ENCODE measurements at places on chromosomes 3 and 15. TPM values are rescaled to one million over a fixed set of nuclear protein-coding genes. Genes with fewer than 3 reads are reported as not detected.

GRCh38 chr15:89335298-89336041, 846 bp upstream of the POLG start:
- H3K4me3 ChIP-seq: peak overlapping the region; percentile 85
- H3K4me1 ChIP-seq: peaks cover 42% of the 10 kb centered on the region
- peak; percentile 61 for DNase-seq
- H3K27me3 ChIP-seq: peaks cover 4% of the 10 kb centered on the region
- H3K27ac ChIP-seq: peak overlapping the region; percentile 93

- H3K27ac ChIP-seq: no peak overlapping the region
- H3K4me1 ChIP-seq: no peaks in the 10 kb centered on the region
- H3K4me3 ChIP-seq: no peak overlapping the region
- no peak for DNase-seq
Observed at GRCh38 chr3:63384382-63384781, 106.3 kb downstream of the SYNPR start.

- H3K4me1 ChIP-seq: peaks cover 15% of the 10 kb centered on the region
- H3K4me3 ChIP-seq: no peak overlapping the region
- H3K27ac ChIP-seq: no peak overlapping the region
- peaks cover 2% of the 10 kb centered on the region for H3K27me3 ChIP-seq
Observed at GRCh38 chr3:107910713-107911259, 180.0 kb downstream of the CD47 start.

The CHST13 gene
- total RNA-seq: not detected

The FOXB1 gene
- 1.5 TPM for total RNA-seq

GRCh38 chr3:18575573-18575972, 150.4 kb upstream of the SATB1 start:
- no peaks in the 10 kb centered on the region for H3K36me3 ChIP-seq
- peaks cover 15% of the 10 kb centered on the region for H3K4me1 ChIP-seq
- no peak for DNase-seq
- H3K4me3 ChIP-seq: no peak overlapping the region
- H3K27ac ChIP-seq: no peak overlapping the region
- no peaks in the 10 kb centered on the region for H3K27me3 ChIP-seq

GRCh38 chr3:8485141-8485870, 16.3 kb upstream of the LMCD1 start:
- H3K27ac ChIP-seq: no peak overlapping the region
- H3K4me3 ChIP-seq: no peak overlapping the region
- H3K4me1 ChIP-seq: no peaks in the 10 kb centered on the region
- no peak for DNase-seq
- no peaks in the 10 kb centered on the region for H3K27me3 ChIP-seq

The SUSD5 gene
- not detected for total RNA-seq

The SAMD7 gene
- total RNA-seq: not detected

The ZNF860 gene
- 0.19 TPM for total RNA-seq

The PRR20G gene
- total RNA-seq: not detected

The ADAMTS17 gene
- total RNA-seq: 1.2 TPM

The SLC6A20 gene
- total RNA-seq: not detected

DNA sequence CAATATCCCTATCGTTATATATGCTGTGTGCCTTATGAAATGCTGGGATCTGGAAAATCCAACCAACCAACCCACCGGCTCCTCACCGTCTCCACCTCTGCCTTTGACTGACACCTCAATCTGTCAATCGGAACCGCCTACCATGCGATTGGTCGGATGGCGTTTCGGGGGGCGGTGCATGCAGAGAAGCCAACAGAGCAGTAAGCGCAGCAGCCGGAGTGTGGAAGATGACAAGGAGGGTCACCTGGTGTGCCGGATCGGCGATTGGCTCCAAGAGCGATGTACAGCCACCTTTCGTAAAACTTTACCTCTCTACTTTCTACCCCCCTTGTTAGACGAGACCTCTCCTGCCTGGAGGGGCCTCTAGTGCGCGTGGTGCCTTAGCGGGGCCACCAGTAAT, 6.3 kb downstream of the CLK3 start:
- H3K27ac ChIP-seq: no peak overlapping the region
- peaks cover 57% of the 10 kb centered on the region for H3K36me3 ChIP-seq
- no peaks in the 10 kb centered on the region for H3K27me3 ChIP-seq
- no peak for DNase-seq
- peak overlapping the region; percentile 12 for H3K4me3 ChIP-seq
- H3K4me1 ChIP-seq: peaks cover 39% of the 10 kb centered on the region

GRCh38 chr3:176954517-176954916, 242.8 kb downstream of the TBL1XR1 start:
- no peak overlapping the region for H3K27ac ChIP-seq
- H3K4me1 ChIP-seq: no peaks in the 10 kb centered on the region
- no peaks in the 10 kb centered on the region for H3K27me3 ChIP-seq
- no peaks in the 10 kb centered on the region for H3K36me3 ChIP-seq

GRCh38 chr3:72041511-72041910, 256.6 kb upstream of the PROK2 start:
- DNase-seq: no peak
- no peak overlapping the region for H3K4me3 ChIP-seq
- H3K4me1 ChIP-seq: no peaks in the 10 kb centered on the region
- no peaks in the 10 kb centered on the region for H3K36me3 ChIP-seq

DNA sequence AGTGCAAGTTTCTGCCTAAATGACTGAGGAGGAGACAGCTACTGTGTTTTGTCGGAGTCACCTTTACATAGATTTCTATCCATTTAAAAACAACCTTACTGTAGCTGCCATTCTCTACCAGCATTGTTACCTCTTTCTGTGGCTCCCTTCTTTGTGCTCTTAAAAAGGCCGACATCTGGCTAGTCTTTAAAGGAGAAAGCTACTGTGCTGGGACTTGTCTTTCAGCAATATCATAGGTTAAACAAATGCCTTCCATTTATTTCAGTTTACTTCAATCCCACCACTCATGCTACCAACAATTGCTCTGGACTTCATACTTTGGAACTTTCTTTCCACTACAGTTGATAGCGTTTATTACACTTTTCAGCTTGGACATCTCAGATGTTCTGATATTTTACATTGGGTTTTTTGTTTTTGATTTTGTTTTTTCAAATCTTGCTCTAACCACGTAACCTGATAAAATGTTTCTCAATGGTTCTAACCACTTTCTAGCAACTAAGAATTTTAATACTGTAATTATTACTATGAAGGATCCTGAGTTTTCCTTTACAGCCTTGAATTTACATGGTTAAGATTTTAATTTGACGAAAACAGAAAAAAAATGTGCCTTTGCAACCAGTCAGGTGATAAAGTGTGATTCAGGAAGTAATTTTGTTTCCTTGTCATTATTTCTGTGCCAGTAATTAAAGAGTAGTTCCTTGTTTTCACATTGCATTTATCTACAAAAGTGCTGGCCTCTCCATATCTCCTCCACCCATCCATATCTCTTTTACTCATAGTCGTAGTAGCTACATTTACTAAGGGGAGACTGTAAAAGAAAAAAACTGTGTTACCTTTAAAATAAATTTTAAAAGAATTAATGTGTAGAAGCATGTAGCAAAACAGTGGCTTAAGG, 1.3 kb upstream of the CBLB start:
- H3K4me3 ChIP-seq: peak overlapping the region; percentile 94
- no peak for DNase-seq
- H3K36me3 ChIP-seq: peaks cover 28% of the 10 kb centered on the region
- peak overlapping the region; percentile 94 for H3K27ac ChIP-seq

DNA sequence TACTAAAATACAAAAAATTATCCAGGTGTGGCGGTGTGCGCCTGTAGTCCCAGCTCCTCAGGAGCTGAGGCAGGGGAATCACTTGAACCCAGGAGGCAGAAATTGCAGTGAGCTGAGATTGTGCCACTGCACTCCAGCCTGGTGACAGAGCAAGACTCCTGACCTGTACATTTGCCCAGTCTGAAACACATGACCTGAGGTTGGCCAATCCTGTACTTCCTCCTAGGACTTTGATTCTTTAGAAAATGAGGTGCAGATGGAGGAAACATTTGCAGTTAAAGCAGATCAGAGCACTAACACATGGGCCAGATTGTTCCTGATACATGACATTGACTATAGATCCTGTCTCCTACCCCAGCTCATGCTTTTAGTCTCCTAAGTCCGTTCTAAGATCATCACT, 28.9 kb upstream of the LPP start:
- no peak for DNase-seq
- no peak overlapping the region for H3K4me3 ChIP-seq
- peaks cover 20% of the 10 kb centered on the region for H3K4me1 ChIP-seq
- no peaks in the 10 kb centered on the region for H3K36me3 ChIP-seq
- no peak overlapping the region for H3K27ac ChIP-seq

DNA sequence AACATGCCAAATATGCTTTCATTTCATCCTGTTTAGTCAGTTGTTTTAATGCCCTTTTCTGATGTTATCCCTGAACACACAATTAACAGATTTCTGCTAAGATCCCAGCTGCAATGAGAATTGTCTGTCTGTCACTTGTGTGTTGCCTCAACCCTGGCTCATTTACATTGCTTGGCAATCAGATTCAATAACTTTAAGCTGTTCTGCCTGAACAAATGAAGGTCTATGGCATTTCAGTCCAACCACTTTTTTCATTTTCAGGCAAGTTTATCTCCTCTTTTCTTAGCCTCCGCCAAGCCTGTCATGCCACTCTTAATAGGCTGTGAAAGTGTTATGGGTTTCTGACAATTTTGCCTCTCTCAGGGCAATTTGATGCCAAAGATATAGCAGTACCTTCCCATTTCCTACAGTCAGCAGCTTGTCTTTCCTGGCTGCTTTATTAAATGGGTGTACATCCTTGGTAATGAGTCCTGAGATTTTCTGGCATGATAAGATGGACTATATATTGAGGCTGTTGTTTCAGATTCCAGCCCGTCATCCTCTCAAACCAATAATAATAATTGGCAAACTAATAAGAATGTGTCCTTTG, 68.7 kb upstream of the ADAMTS9 start:
- H3K36me3 ChIP-seq: no peaks in the 10 kb centered on the region
- H3K4me1 ChIP-seq: no peaks in the 10 kb centered on the region

GRCh38 chr3:27095553-27096222, 273.5 kb downstream of the NEK10 start:
- DNase-seq: no peak
- H3K4me3 ChIP-seq: no peak overlapping the region
- no peaks in the 10 kb centered on the region for H3K27me3 ChIP-seq
- H3K4me1 ChIP-seq: no peaks in the 10 kb centered on the region
- H3K36me3 ChIP-seq: no peaks in the 10 kb centered on the region

DNA sequence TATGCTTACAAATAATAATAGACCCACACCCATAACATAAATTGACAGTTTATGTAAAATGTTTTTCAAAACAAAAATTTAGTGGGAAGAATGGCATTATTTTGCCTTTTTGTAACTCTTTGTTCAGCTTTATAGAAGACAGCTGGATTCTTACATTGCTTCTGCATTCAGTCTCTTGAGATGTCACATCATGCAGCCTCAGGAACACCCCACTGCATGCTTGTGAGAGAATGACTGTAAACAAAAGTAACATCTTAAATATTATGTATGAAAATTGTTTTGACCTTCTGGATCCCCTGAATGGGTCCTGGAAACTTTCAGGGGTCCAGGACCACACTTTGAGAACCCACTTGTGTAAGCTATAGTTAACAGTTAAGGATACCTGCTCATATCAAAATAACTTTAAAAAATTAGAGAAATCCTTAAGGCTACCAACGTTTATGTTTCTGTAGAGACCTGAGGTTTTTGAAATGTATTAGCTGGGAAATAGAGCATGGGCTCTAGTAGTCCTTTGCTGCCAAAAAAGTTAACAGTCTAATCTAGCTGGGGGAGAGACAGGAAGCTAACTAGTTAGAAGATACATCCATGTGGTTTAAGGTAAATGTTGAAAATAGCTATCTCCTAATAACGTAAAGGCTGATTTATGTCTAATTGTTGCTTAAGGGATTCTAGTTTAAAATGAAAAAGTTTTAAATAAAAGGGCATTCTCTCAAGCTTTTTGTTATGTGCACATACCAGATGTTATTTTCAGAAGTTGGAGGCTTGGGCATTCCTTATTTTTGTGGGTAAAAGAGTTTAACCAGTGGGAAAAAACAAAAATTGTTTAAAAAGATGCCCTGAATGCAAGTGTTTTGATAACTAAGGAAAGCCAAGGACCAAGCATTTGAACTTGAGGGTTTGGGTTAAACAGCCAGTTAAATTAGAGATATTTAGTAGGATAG, 3.8 kb downstream of the USP3 start:
- H3K4me1 ChIP-seq: peaks cover 76% of the 10 kb centered on the region
- H3K36me3 ChIP-seq: peaks cover 4% of the 10 kb centered on the region
- H3K27me3 ChIP-seq: no peaks in the 10 kb centered on the region
- no peak for DNase-seq
- peak overlapping the region; percentile 91 for H3K27ac ChIP-seq

- DNase-seq: no peak
- H3K4me3 ChIP-seq: no peak overlapping the region
- H3K27ac ChIP-seq: no peak overlapping the region
- no peaks in the 10 kb centered on the region for H3K4me1 ChIP-seq
Observed at GRCh38 chr3:117434661-117435412, 725.3 kb downstream of the TUSC7 start.

- H3K36me3 ChIP-seq: no peaks in the 10 kb centered on the region
- no peak overlapping the region for H3K4me3 ChIP-seq
Observed at GRCh38 chr3:14771593-14772497, 46.9 kb upstream of the FGD5 start.

GRCh38 chr3:57948781-57949242, 59.4 kb upstream of the FLNB start:
- DNase-seq: no peak
- H3K27me3 ChIP-seq: peaks cover 2% of the 10 kb centered on the region
- no peak overlapping the region for H3K4me3 ChIP-seq
- no peak overlapping the region for H3K27ac ChIP-seq
- H3K4me1 ChIP-seq: no peaks in the 10 kb centered on the region

DNA sequence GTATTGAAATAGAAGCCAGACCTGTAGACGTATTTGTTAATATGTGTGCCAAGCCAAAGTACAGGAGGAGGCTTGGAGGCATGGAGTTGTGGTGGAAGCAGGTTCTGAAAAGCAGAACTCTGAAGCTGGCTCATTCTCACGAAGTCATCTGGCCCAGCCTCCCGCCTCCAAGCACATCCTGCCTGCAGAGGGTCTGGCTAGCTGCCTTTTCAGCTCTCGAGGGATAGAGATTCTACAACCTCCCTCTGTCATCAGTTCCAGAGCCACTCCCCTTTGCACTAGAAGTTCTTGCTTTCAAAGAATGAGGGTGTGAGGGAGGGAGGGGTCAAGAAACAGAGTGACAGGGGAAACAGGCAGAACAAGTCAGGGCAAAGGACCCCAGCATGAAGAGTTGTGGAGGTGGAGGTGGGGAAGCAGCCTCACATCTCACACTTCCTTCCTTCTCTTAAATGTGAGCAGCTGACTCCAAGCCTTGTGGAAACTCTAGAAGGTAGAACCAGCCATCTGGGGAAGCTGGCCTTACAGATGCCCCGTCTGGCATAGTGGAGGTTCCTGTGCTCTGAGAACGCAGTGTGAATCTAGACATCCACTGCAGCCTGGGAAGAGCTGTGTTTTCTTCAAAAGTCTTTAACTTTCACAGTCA, 95.3 kb downstream of the SLC49A4 start:
- no peak overlapping the region for H3K4me3 ChIP-seq
- H3K27ac ChIP-seq: no peak overlapping the region
- H3K4me1 ChIP-seq: peaks cover 13% of the 10 kb centered on the region
- no peaks in the 10 kb centered on the region for H3K27me3 ChIP-seq

The OR5K2 gene
- total RNA-seq: not detected

The XIRP1 gene
- 1.6 TPM for total RNA-seq

The CMTM7 gene
- 46.1 TPM for total RNA-seq

GRCh38 chr15:59205839-59206622, 612 bp upstream of the LDHAL6B start:
- H3K27ac ChIP-seq: no peak overlapping the region
- H3K4me3 ChIP-seq: no peak overlapping the region
- no peaks in the 10 kb centered on the region for H3K36me3 ChIP-seq
- H3K27me3 ChIP-seq: no peaks in the 10 kb centered on the region
- H3K4me1 ChIP-seq: no peaks in the 10 kb centered on the region

The GNAT1 gene
- not detected for total RNA-seq

Measured in activated CD4-positive, alpha-beta memory T cell treated with anti-CD3 and anti-CD28 coated beads for 36 hours (primary cell).